ENCODE measurements at places on chromosomes 7 and 10. TPM values are rescaled to one million over a fixed set of nuclear protein-coding genes. Genes with fewer than 3 reads are reported as not detected.

GRCh38 chr10:32054094-32054493, 2.1 kb downstream of the KIF5B start:
- DNase-seq, result no peak

DNA sequence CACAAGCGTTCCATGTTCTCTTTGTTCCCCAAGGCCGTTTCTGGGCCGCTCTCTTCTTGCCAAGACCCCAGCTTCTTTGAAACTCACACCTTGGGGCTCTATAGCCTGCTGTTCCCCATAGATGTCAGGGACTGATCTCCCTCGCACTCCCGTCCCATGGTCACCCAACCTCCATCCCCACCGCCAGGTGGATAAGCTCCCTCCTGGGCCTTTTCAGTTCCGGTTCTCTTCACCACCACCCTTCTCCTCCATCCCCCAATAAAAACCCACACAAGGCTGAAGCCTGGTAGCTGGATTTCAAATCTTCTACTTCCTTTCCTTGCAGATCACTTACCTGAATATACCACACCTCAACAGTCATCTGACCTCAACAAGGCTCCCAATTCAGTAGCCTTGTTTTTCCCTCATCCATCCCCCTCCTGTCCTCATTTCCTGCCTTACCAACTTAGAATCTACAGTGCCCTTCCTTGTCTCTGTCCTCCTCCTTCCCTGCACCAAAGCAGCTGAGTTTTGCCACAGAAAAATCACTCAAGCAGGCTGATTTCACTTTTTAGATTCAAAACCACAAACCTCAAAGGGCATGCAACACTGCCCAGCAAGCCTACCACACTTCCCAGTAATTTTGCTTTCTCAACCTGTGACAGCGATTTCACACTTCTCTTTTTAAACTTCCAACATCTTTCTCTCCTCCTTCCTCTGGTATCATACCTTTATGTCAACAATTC, 7.7 kb downstream of the SLC37A3 start:
- no peak for DNase-seq

The GPAM gene
- total RNA-seq, result 11.5 TPM

- no peak for DNase-seq
These were observed 3.6 kb upstream of the SEMA3C start for GRCh38 chr7:80922253-80923049.

DNA sequence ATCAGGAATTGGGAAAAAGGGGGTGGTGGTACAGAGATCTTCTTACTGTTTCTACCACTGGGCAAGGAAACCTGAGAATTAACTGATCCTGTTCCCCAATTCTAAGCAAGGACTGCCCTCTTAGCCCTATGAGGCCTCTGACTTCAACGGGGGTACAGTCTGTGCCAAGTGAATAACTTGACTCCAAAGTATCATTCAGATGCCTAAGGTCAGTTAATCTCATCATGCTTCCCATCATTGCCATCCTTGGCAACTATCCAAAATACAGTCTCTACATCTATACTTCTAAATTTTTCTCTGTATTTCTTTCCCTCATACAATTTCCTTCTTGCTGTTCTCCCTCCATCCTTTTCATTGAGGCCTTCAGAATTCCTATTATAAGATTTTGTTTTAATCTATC, 10.5 kb downstream of the PPP3CB start:
- no peak for DNase-seq

- peak; percentile 62 for DNase-seq
These were observed 125.7 kb upstream of the KCTD7 start for GRCh38 chr7:66503036-66503370.

DNA sequence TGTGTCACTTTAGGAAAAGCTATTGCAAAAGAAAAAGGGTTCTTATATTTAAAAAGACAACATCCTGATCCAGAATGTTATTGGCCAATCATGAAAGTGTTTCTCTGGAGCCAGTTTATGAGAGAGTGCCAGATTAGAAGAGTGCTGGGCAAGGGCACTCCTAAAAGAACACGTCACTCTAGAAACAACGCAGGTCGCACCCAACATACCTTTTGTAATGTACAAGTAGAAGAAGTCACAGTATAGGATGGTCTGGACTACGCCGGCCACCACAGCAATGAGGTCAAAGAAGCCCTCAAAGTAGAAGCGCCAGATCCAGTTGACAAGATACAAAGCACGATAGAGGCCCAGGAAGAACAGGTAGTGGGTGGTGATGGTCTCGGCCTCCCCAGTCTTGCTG, 18.1 kb upstream of the DAGLB start:
- no peak for DNase-seq

The OR2A1 gene
- 0.19 TPM for total RNA-seq

DNA sequence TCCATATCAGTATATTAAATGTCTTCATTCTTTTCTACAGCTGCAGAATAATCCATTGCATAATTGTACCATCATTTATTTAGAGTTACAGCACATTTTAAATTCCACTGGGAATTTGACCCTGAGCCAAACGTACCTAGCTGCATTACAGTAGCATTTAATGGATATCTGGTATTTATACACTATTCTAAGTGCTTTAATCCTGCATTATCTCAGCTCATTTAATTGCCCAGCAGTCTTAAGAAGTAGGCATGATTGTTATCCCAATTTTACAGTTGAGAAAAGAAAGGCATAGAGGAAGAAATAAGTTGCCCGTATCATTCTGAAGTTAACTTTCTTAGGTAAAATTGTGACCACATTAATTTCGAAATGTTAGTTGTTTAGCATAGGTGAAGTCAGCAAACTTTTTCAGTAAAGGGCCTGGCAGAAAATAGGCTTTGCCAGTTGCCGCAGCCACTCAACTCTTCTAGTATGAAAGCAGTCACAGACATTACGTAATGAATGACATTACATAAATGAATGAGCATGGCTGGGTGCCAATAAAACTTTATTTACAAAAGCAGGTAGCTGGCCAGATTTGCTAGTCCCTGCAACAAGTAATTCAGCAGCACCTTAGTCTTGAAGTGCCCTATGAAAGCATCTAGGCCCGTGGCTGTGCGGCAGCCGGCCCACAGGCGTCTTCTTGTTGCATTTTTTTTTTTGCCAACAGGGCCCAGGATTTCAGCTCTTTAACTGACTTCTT, 30.0 kb downstream of the GUSB start:
- DNase-seq, result no peak

- no peak for DNase-seq
These were observed 25.1 kb downstream of the DPY19L1 start for GRCh38 chr7:35012160-35012559.

The IDI2 gene
- total RNA-seq, result 0.51 TPM

GRCh38 chr7:2523941-2524807, 4.6 kb downstream of the LFNG start:
- DNase-seq, result peak; percentile 92

The ACTA2 gene
- 162 TPM for total RNA-seq

The VPS50 gene
- 14.4 TPM for total RNA-seq

DNA sequence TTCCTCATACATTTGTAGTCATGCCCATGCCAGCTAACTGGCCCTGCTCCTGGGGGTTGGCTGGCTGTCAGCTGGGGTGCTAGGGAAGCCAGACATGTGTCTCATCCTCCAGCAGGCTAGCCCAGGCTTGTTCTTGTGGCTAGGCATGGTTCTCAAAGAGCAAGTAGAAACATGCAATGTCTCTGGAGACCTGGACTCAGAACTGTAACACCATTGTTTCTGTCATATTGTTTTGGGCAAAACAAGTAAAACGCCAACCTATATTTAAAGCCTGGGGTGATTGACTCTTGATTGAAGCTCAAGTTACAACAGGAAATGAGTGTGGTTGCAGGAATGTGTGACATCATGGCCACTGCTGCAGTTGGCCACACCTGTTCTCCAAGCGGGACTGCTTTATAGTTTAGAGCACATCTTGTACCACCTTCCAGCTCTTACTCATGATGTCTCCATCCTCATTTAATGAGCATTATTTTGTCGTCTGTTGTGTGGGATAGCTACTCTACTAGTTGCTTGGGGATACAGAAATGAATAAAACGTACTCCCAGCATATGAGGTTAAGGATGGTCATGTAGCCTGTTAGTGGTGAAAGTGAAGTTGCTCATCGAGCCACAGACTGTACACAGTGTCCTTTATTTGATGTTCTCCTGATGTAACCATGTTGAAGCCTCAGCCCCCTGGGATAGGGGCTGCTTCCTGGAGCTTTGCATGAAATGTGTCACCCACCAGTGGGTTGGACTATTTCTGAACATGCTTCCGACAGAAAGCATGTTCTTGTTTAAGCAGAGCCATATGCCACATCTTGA, 168.4 kb downstream of the SORCS3 start:
- no peak for DNase-seq

- DNase-seq, result peak; percentile 90
These were observed 84.6 kb upstream of the PDGFA start for GRCh38 chr7:604001-604883.

- no peak for DNase-seq
These were observed 248.4 kb upstream of the KLF6 start for GRCh38 chr10:4033341-4033896.

DNA sequence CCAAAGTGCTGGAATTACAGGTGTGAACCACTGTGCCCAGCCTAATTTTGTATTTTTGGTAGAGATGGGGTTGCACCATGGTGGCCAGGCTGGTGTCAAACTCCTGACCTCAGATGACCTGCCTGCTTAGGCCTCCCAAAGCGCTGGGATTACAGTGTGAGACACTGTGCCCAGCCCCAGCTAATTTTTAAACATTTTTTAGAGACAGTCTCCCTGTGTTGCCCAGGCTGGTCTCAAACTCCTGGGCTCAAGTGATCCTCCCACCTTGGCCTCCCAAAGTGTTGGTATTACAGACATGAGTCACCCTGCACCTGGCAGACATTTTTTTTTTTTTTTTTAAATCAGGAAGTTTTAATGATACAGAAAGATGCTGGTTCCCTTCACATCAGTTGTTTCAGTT, 15.5 kb downstream of the DENND10 start:
- DNase-seq, result no peak

The GIMAP1 gene
- 3.5 TPM for total RNA-seq

GRCh38 chr7:111108496-111108895, 17.6 kb downstream of the LRRN3 start:
- DNase-seq, result no peak

- DNase-seq, result no peak
These were observed 189.7 kb downstream of the CCDC3 start for GRCh38 chr10:12811826-12812225.

DNA sequence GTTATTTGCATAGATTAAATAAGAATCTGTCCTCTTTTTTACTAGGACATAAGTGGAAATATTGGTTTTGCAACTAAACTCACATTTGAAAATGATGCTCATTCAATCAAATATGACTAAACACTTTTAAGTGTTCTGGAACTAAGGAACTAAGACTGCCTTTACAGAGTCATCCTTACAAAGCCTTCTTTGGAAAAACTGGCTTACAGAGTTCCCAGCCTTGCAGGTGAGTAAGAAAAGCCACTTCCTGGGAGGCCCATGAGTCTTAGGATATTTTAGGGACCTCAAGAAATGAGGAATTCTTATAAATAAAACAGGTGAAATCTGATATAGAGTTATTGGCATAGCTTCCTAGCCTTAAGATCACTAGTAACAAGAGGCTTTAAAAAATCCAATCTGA, 135.5 kb downstream of the ALOX5 start:
- no peak for DNase-seq

- DNase-seq, result no peak
These were observed 83.1 kb upstream of the SEMA3A start for GRCh38 chr7:84277628-84278224.

- DNase-seq, result no peak
These were observed 108.6 kb upstream of the KCNMA1 start for GRCh38 chr10:77746047-77746707.

The ANKRD61 gene
- not detected for total RNA-seq

GRCh38 chr10:70561070-70561469, 41.5 kb downstream of the PRF1 start:
- no peak for DNase-seq

GRCh38 chr7:5630670-5631069, 150.8 kb downstream of the RNF216 start:
- no peak for DNase-seq

The PRSS37 gene
- not detected for total RNA-seq

- DNase-seq, result no peak
These were observed 176.0 kb upstream of the INSYN2A start for GRCh38 chr10:127372361-127372760.

DNA sequence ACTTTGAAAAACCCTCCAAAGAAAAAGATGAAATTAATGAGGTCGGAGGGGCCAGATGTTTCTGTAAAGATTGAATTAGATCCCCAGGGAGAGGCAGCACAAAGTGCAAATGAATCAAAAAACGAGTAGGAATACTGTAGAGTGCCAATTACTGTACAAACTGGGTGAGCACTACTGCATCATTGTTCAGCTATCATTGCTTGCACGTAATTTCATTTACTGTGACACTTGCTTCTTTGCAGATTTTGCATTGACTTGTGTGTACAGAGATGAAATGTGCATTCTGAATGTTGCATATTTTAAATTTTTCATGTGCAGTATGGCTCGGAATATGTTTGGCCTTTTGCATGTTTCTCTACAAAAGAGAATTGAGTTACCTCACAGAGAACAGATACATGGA, 123.7 kb downstream of the LCOR start:
- DNase-seq, result no peak

- no peak for DNase-seq
These were observed 246.1 kb downstream of the CELF2 start for GRCh38 chr10:11263767-11264166.

The SPDYE1 gene
- 0.13 TPM for total RNA-seq

The OR13A1 gene
- total RNA-seq, result not detected

DNA sequence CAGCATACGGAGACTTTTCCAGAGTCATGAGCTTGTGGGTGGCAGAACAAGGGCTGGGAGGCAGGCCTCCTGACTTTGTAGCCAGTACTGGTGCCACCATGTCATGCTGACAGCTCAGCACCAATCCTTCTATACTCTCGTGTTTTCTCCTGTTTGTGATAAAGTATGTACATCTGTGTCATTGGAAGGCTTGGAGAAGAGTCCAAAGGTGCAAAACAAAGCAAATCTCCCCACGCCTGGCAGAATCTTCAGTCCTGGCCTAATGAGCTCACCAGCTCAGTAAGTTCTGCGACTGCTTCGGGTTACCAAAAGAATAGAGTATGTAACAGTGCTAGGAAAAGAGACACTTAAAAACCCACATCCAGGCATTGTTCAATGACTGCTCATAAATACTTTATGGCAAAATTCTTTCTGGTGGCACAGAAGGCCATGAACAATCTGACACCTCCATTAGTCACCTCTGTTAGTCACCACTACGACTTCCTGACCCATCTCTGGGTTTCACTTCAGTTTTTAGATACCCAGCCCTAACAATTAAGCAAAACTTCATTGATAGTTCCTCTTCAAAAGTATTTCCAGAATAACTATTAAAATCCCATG, 24.5 kb downstream of the STEAP1 start:
- no peak for DNase-seq

DNA sequence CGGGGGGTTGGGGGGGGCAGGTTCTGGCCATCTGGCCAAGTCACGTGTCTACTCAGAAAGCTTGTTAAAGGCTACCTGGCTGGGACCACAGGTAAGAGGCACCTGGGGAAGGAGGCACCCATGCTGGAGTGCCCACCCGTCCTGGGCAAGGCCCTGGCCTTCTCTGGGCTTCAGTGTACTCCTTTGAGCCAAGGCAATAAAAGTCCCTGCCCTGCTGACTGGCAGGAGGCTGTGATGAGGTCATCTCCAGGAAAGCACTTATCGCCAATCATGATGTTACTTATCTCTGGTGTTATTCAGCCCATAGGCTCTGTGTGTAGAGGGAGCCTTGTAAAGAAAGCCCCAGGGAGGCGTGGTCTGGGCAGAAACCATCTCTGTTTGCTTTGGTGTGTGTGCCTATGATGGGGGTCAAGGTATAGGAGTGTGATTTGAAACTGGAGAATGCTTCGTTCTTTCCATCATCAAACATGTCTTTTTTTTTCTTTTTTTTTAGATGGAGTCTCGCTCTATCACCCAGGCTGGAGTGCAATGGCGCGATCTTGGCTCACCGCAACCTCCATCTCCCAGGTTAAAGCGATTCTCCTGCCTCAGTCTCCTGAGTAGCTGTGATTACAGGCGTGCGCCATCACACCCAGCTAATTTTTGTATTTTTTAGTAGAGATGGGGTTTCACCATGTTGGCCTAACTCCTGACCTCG, 2.5 kb upstream of the CLDN4 start:
- DNase-seq, result no peak

All from cardiac septum (tissue), 1 donor.